ENCODE measurements at places on chromosomes 2 and 18.

DNA sequence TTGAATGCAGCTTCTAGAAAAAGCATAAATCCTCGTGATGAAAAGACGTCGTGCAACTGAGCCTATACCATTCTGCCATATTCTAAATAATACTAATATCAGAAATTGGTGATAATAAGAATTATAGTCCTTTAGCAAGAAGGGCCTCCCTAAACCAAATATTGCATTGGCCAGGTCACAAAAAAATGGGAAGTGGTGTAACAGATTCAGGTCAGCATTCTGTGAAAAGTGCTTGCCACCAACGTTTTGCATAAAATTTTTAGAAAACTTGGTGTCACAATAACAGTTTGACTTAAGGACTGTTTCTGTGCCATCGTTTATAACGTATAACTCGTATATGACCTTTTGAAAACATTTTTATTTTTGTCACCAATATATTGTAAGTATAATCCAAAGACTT is 603.6 kb downstream of the CPS1 start:
- no peak for DNase-seq

DNA sequence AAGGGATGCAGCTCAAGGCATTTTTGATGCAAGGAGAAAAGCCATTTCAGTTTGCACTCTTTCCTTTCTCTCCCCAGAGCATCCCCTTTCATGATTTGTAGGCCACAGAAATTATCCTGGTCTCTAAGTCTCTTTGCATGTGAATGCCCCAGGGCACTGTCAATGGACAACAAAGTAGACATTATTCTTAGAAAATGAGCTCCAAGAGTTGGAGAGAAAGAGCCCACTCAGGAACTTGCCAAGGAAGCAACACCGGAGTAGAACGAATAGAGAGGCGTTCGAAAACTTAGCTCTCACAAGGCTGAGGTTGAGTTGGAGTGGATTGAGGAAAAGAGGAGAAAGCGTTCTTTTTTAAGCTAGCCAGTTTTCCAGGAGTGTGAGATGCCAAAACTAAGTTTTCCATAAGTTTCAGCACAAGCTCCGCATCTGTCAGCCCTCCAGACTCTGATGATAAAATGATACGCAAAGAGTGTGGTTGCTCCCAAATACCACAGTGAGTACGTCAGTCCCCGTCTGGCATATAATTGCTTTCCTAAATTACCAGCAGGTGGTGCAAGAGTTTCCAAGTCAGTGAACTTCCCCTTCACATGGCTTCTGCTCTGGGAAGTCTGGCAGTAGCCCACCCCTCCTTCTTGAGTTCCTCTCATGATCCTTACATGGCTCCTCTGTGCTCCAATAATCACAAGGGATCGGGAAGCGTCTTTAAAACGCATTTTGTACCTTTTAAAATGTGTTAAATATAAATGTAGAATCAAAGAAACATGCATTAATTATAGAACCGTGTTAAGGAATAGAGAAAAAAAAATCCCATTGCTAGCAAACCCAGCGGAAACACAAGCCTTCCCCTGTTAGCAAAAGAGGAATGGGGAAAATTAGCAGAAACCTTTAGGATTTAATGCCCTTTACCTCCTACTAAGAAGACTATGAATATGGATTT is 1060.6 kb upstream of the FANCL start:
- no peak for DNase-seq

DNA sequence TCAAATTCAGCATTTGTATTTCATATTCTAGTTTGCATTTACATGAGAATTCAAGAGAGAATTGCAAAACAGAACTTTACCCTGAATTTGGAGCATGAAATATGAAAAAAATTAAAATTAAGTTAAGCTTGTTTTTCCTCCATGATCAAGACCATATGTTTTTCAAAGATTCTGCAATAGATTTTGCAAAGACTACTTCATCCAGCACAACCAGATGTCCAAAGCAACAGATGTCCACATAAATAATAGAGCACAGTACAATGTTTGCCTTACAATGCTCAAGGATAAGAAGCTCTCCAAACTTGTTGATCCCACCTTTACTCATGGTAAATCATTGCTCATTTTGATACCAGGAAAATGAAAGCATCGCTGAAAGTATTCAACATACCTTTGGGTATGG is 25.6 kb downstream of the FAP start:
- no peak for DNase-seq

- DNase-seq, result no peak
Observed at GRCh38 chr18:36650266-36650665, 178.5 kb downstream of the TPGS2 start.

DNA sequence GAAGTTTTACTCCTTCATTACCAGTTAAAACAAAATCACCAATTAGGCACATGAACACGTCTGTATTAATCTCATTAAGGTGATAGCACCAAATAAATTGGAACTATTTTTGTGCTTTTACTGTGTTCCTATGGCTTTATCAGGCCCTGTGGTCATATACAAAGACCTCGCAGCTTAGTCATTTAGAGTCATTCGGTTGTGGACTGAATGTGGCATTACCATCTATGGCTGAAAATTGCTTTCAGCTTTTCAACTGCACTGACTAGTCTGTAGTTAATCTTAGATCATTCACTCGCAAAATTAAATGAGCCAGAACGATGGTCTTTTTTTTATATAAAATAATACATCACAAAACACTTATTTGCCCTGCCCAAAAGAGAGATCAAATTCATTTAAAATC is 601.7 kb downstream of the NR4A2 start:
- no peak for DNase-seq

DNA sequence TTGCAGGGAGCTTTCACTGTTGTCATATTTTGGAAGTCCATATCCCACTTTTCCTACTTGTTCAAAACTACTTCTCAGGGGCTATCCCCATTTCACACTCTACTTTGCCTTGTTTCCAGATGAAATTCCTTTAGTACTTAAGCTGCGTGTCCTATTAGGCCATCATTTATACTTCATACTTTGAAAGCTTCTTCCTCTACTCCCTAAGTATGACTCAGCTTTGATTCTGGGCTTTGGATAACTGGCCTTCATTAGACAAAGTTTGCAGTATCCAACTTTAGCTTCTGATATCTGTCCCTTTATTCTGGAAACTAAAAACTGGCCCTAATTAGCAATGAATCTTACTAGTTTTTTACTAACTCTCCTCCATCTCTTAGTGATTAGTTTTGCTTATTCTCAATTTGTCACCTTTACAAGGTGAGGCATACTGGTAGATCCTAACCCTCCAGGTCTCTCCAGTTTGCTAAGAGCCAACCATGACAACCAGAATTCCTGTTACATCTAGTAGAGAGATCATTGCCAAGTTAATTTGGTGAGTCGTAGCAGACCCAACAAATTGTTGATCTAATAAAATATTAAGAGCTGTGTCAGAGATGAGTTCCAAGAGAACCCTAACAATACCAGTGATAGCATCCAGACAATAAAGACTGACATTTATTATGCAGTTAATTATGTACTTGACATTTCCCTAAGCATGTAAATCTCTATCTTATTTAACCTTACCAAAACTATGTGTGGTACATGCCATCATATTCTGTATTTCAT is 31.2 kb upstream of the ITGAV start:
- no peak for DNase-seq

GRCh38 chr2:15325296-15325695 is 235.8 kb downstream of the NBAS start:
- DNase-seq, result no peak

DNA sequence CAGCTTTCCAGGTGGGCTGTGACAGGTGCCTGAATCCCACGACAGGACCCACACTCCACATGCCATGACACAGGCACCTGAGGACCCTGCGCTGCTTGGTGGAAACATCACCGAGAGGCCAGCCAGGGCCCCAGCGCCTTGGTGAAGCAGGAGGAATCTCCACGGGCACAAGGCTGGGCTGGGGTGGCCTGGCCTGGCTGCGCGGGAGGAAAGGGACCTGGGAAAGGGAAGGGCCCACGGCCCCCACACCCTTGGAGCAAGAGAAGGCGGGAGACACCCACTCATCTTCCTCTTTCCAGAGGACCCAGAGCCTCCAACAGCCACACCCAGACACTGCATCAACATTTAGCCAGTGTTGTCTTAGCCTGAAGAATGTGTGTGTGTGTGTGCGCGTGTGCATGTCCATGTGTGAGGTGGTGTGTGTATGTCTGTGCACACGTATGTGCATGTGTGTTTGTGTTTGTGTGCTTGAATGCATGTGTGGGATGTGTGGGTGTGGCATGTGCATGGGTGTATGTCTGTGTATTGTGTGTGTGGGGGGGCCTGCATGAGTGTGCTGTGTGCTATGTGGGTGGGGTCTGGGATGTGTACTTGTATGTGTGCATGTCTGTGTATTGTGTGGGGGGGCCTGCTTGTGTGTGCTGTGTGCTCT is 6.3 kb upstream of the OTOS start:
- DNase-seq, result no peak
